Psoas muscle (tissue), 8 donors: ENCODE measurements at places on chromosomes 12 and 14. TPM values are rescaled to one million over a fixed set of nuclear protein-coding genes. Genes with fewer than 3 reads are reported as not detected.

DNA sequence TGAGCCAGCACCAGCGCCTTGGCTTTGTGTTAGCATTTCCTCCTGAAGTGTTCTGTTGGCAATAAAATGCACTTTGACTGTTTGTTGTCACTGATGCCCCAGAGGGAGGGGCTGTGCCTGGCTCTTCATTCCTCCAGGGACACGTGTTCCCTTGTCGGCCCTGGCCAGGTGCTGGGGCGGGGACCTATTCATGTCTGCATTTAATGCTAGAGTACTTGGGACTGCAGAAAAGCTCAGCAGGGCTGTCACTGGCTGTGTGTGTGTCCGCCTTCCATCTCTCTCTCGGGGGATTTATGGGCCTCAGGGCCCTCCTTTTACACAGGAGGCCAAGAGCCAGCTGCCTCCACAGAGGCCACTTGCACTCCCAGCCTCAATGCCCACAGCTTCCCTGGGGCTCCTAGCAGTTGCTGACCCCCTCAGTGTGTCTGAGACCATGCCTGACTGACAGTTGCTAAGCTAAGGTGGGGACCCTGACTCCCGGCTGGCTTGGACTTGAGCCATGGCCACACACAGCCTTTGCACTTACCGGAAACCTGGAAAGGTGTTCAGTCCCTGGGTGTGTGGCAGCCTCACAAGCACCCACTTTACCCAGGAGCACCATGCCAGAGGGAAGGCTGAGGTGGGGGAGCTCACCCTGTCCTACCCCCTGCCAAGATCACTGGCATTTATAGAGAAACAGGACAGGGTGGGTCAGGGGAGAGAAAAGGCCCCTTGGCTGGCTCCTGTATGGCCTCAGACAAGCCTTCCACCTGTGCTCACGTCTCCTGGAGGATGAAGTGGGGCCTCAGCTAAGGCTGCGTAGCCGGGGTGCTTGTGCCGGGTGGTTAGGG is 27.8 kb downstream of the HIP1R start:
- DNase-seq = no peak

- no peak for DNase-seq
Measured at GRCh38 chr14:70340002-70340401, 19.5 kb downstream of the COX16 start.

The UNC79 gene
- total RNA-seq = 0.17 TPM

The NTS gene
- total RNA-seq = not detected

DNA sequence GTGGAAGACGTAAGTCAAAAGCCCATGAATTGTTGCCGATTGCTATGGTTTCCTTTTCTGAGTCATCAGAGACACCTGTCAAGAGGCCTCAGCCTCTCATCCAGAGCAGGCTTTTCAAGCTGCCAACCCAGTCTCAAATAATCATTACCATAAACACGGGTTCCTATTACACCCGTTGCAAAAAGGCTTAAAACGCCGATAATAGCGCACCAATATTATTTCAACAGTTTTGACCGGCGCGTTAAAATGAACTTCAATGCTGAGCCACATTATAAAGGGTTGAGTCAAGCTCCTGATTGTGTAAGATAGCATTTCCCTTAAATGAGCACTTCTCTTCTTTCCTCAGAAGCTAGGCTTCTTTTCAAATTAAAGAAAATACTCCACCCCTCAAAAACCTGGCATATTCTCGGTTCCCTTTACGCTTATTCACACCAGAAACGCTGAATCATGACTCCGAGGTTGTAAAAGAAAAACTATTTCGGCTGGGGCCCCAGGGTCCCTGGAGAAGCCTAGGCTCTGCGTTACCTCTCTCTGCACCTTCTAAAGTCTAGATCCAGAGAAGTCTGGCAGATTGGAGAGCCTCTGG is 1.4 kb downstream of the TMTC1 start:
- DNase-seq = no peak

GRCh38 chr12:120534203-120534702 is at the start of gene RNF10:
Gene RNF10, plus strand, starts transcription at chr12:120534356. Its CDS starts 456 bp downstream, at chr12:120534812.
- peak; percentile 61 for DNase-seq

DNA sequence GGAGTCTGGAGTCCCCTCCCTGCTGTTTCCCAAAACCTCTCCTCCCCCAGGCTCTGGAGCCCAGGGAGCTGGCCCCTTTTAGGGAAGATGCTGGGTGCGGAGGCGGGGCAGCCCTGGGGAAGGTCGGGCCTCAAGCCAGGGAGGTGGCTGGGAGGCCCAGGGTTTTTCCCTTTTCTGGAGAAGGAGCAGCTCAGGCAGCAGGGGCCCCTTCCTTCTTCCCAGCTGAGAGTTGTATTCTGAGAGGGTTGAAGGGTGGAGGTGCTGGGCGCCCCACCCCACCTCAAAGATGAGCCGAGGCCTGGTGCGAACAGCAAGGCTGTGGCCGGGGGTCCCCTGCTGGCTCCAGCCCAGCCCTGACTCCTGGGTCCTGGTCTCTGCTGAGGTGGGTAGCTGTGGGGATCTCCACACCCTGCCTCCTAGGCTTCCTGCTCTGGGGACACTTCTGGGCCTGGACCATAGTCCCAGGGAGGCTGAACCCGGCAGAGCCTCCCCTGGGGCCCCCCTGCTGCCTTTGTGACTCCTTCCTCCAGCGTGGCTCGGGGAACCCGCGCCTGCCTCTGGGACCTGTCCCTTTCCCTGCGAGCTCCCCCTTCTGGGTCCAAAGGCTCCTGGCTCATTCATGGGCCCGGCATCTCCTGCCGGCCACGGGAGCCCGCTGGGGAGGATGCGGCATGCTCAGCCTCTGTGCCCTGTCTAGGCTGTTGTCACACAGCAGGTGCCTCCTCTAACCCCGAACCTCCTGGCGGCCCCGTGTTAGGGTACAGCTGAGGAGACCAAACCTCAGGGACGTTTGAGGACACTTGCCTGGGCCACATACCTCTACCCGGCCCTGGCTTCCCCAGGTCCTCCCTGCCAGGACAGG is 4.4 kb downstream of the TRMT61A start:
- no peak for DNase-seq

The SUPT16H gene
- 28.4 TPM for total RNA-seq

The PCED1B gene
- 0.50 TPM for total RNA-seq

DNA sequence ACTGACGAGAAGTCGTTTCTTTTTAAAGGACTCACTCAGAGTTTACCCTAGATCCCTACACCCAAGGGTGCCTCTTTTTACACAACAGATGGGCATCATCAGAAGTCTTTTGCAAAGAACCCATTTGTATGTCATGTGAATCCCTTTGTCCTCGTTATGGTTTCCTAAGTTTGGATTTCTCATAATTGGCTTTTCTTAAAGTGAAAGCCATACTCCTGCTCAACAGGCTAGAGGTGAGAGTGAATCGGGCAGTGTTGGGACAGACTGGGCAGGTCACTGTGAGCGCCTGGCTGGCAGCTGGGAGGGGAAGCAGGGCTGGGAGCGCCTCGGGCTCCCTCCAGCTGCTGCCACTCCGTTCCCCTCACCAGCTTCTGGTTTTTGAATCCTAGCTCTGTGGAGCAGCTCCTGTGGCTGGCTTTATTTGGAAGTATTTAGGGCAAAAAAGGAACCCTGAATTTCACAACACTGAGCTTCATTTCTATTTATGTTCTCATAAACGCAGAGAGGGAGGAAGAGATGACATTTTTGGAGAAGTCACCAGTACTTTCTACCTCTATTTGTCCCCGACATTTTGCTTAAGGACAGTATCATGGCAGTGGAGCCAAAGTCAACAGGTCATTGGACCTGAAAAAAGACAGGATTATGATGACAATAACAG is 63.8 kb upstream of the ACTN1 start:
- DNase-seq = peak; percentile 44

The CYP27B1 gene
- not detected for total RNA-seq

DNA sequence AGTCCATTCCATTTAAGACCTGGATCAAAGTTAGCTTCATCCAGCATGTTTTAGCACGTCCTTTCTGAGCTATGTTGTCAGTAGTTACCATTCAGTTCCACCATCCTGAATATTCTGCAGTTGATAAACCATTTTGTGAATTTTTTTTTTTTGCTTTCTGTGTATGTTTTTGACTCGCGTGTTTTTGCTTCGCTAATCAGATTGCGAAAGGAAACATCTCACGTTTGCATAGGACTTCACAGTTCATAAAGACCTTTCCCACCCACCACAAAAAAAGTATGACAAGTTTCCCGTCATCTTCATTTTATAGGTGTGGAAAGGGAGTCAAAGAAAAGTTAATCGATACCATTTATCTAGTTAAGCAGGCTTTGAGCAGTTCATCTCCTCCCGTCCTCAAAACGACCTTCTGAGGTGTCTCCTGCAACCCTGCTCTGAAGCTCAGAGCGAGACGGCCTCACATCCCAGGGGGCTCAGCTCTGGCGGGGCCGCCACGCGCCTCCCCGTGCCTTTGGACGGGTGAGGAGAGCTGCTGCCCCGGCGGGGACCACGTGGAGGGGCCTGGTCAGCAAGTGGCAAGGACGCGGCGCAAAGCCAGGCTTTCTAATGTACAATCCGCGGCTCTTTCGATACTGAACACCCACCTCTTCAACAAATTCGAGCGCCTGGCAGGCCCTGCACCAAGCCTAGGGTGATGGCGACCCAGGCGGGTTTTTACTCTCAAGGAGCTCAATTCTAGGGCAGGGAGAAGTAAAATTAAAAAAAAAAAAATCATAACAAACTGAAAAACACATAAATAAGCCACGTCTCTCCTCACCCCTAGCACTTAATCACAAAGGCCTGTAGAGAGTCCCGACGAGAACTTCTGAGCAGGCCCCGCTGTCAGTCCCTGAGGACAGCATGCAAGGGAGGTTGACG is 988 bp upstream of the TMEM263 start:
- DNase-seq = peak; percentile 39

The PLEKHG7 gene
- not detected for total RNA-seq

- DNase-seq = no peak
Measured at GRCh38 chr12:3081091-3081490, 3.9 kb downstream of the TSPAN9 start.

The GPX2 gene
- not detected for total RNA-seq

The BHLHE41 gene
- 32.2 TPM for total RNA-seq

The PTPN6 gene
- 7.6 TPM for total RNA-seq

The NAV3 gene
- 2.8 TPM for total RNA-seq

DNA sequence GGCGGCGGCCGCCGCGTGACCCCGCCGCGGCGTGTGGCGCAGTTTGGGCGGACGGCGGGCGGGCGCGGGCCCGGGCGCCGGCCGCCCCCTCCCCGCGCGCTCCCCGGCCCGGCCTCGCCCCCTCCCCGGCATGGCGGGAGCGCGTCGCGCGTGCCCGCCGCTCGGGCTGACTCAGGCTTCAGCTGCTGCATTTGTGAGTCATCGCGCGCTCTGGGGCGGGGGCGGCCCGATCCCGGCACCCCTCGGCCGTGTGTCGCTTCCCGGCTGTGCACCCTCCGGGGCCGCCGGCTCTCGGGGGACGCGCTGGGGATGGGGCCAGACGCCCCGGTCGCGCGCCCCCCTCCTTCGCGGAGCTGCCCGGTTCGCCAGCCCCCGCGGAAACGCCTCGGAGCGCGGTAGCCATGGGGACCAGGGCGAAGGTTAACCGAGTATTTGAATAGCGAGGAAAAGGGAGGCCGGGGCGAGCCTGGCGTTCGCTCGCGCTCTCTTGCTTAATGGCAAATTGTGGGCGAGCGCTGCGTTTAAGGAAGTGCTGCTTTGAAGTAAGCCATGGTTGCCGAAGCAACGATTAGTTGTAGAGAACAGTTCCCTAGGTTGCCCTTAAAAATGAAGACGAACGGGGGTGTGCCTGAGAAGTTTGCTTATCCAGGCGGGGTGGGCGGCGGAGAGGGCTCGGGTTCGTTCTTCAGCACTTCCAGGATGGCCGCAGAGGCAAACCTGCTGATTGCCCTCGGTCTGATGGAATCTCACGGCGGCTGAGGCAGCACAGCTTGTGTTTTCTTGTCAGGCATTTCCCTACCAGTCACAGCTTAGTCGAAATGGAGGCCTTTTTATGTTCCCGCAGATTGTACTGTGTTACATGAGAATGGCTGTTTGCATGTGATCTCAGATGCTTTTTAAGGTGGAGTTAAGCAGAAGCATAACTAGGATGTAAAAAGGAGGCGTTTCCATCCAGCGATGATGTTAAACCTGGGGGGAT is 896 bp downstream of the EIF5 start:
- peak; percentile 87 for DNase-seq

DNA sequence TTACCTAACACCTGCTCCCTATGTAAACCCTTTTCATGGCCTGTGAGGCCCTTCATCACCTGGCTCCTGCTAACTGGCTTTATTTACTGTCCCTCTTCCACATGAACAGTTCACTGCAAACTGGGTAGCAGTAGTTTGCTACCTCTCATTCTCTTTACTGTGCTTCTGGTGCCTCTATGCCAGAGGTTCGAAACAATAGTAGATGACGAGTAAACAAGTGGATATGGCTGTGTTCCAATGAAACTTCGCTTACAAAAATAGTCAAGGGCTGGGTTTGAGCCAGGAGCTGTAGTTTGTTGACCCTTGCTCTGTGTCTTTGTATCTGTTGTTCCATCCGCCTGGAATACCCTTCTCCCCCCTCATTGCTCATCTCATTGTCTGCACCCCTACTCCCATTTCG is 233.6 kb upstream of the RMST start:
- no peak for DNase-seq

- DNase-seq = no peak
Measured at GRCh38 chr12:5582018-5582417, 150.1 kb downstream of the NTF3 start.

GRCh38 chr12:33575346-33575745 is 135.7 kb upstream of the SYT10 start:
- no peak for DNase-seq

GRCh38 chr12:41433460-41433859 is 245.3 kb downstream of the PDZRN4 start:
- no peak for DNase-seq

- no peak for DNase-seq
Measured at GRCh38 chr14:43894534-43894933, 612.5 kb downstream of the FSCB start.

- DNase-seq = no peak
Measured at GRCh38 chr12:121214166-121214777, 4.3 kb downstream of the P2RX4 start.

GRCh38 chr14:21088687-21089086 is 9.8 kb downstream of the ZNF219 start:
- DNase-seq = no peak

The FITM1 gene
- total RNA-seq = 144 TPM

The TAS2R31 gene
- 0.34 TPM for total RNA-seq

GRCh38 chr14:56049536-56049935 is 68.7 kb upstream of the PELI2 start:
- DNase-seq = no peak

The PCNX4 gene
- total RNA-seq = 41.4 TPM

The TMEM52B gene
- not detected for total RNA-seq
